ENCODE measurements at places on chromosomes 16 and 17.

- DNase-seq, result peak; percentile 82
- H3K36me3 ChIP-seq, result peaks cover 41% of the 10 kb centered on the region
- peak overlapping the region; percentile 85 for H3K27ac ChIP-seq
- H3K27me3 ChIP-seq, result no peaks in the 10 kb centered on the region
- no peak overlapping the region for H3K4me3 ChIP-seq
Observed at GRCh38 chr16:89565506-89566372, 5.3 kb downstream of the RPL13 start.

- H3K36me3 ChIP-seq, result peaks cover 29% of the 10 kb centered on the region
- no peak for DNase-seq
- H3K27me3 ChIP-seq, result no peaks in the 10 kb centered on the region
- H3K27ac ChIP-seq, result peak overlapping the region; percentile 94
- peaks cover 27% of the 10 kb centered on the region for H3K4me1 ChIP-seq
- peak overlapping the region; percentile 47 for H3K4me3 ChIP-seq
Observed at GRCh38 chr17:7886227-7887037, 2.2 kb upstream of the CHD3 start.

GRCh38 chr17:83152745-83153611, 73.6 kb downstream of the METRNL start:
- no peaks in the 10 kb centered on the region for H3K36me3 ChIP-seq
- no peak for DNase-seq
- no peak overlapping the region for H3K27ac ChIP-seq
- H3K4me3 ChIP-seq, result no peak overlapping the region
- H3K4me1 ChIP-seq, result no peaks in the 10 kb centered on the region

- H3K27ac ChIP-seq, result no peak overlapping the region
- peak; percentile 66 for DNase-seq
- no peak overlapping the region for H3K4me3 ChIP-seq
- H3K36me3 ChIP-seq, result peaks cover 83% of the 10 kb centered on the region
- no peaks in the 10 kb centered on the region for H3K4me1 ChIP-seq
Observed at GRCh38 chr17:78421534-78422266, 43.3 kb downstream of the PGS1 start.

- H3K4me3 ChIP-seq, result no peak overlapping the region
- no peaks in the 10 kb centered on the region for H3K36me3 ChIP-seq
- DNase-seq, result no peak
Observed at GRCh38 chr16:87608400-87608985, 6.2 kb downstream of the JPH3 start.

Data from RWPE2 (cell line).